NCI-H1092 (cell line): ENCODE measurements at places on chromosomes 7 and 10.

GRCh38 chr7:36726806-36727503, 2.7 kb upstream of the AOAH start:
- DNase-seq: no peak

DNA sequence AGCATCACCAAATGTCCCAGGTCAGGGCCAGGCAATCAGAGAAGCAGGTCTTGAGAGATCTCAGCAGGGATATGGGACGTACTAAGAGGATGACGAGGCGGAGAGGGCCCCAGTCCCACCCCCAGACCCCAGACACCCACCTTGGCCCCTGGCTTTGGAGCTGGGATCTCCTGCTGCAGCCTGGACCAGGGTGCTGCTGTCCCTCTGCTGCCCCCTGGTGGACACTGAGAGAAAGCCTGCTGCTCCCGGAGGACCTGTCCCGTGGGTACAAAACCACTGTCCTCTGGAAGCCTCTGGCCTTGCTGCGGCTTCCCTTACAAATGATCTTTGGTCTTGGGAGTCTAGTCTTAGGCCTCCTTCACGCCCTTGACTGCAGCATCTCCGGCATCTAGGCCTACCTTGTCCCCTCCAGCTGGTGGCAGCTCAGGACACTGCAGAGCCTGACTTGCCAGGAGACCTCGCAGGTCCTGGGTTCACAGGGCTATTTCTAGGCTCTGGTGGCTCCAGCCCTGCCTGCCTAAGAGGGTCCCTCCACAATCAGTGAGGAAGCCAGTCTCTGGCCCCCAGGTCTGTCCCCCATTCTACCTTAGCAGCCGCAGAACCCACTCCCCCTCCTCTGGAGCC, 97.1 kb downstream of the RGS10 start:
- DNase-seq: peak; percentile 34

DNA sequence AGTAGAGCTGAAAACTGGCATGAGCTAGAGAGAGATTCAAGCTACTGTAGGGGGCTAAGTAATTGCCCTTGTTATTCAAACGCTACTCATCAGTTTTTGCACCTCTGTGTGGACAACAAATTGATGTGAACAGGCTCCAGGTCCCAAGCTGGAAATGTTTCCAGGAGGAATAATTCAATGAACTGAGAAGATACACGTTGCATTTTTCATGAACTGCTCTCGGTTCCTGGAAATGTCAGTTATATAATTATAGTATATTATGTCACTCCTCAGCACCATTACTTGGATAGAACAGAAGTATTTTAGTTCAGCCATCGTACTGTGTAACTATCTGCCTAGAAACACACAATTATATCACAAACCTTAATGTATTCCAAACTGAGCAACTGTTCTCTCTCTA, 65.9 kb upstream of the A1CF start:
- no peak for DNase-seq

- DNase-seq: no peak
These were observed 116.7 kb downstream of the TCF7L2 start for GRCh38 chr10:113066561-113067312.

- no peak for DNase-seq
These were observed 70.0 kb upstream of the PAPSS2 start for GRCh38 chr10:87589645-87590051.

- DNase-seq: peak; percentile 30
These were observed 141.3 kb upstream of the KLF14 start for GRCh38 chr7:130875265-130875741.

DNA sequence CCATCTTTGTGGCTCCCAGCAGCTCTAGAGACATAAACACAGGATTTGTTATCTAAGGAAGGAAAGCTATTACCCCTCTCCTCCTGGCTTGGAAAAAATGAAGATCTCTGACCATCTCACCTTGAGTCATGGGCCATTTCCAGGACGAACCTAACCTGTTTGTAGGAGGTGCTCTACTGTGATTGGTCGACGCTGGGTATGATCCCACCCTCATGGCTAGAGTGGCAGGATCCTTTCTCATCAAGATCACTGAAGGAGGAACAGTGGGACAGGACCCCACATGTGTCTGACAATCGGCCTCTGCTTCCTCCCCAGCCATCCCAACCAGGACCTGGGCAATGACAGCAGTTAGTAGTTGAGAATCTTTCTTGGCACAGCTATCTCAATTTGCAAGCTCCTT, 144.1 kb downstream of the EMX2 start:
- DNase-seq: no peak

DNA sequence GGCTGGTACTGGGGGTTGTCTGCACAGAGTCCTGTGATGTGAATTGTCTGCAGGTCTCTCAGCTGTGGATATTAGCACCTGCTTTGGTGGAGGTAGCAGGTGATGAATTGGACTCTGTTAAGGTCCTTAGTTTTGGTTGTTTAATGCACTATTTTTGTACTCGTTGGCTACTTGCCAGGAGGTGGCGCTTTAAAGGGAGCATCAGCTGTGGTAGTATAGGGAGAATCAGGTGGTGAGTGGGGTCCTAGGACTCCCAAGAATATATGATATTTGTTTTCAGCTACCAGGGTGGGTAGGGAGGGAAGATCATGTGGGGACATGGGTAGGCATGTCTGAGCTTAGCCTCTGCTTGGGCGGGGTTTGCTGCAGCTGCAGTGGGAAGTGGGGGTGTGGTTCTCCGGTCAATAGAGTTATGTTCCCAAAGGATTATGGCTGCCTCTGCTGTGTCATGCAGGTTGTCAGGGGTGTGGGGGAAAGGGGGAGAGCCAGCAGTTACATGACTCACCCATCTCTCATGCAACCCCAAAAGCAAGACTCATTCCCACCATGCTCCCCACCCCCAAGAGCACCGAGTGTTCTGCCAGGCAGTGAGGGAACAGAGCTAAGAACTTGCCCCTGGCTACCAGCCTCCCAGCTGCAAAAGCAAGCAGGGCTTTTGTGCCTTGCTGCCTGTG, 53.7 kb upstream of the ZNF273 start:
- no peak for DNase-seq

DNA sequence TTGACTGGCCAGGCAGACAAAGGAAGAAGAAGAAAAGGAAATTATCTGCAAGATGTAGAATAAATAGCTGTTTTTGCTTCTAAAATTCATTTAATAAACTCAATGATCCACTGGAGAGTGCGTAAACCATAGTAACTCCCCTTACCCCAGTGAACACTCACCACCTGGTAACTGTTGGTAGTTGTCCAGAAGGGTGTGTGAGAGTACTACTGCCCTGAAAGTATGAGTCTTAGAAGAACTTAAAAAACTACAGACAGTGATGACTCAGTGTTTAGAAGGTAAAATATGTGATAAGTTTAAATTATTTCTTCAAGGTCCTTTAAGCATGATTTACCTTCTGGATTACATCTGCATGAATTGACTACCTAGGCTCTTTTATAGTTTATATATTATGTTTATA, 53.0 kb upstream of the SEMA3A start:
- no peak for DNase-seq

DNA sequence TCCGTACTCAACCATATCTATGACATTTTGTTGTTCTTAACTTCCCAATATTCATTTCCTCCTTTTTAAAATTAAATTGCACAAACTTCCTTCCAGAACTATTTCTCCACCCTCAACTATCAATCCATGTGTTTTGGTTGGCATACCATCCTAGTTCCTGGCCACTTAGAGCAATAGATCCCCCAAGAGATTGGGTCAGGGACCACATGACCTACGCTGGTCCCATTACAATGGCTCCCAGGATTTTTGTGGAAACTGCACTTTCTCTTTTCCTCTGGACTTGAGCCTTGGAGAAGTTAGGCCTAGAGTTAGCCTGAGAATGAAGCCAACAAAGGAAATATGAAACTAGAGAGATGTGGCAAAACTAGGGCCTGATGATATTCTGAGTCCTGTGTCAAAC, 55.7 kb upstream of the CASD1 start:
- DNase-seq: no peak

DNA sequence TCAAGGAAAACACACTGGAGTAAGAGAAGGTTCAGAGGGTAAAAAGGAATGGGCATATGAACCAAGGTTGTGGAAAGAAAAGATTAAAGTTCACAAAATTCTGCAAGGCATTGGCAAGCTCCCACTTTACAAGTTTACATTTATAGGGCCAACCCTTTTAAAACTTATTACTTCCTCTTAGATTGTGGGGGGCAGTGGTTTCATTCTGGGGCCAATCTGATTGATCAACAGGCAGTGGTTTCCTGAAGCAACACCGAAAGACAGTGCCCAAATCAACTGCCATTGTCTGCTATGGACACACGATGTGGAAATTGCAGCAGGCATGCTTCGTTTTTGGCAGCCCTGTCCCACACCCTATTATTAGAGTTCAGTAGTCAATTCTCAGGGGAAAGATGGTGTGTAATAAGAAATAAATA, 154.0 kb downstream of the SGMS1 start:
- no peak for DNase-seq

DNA sequence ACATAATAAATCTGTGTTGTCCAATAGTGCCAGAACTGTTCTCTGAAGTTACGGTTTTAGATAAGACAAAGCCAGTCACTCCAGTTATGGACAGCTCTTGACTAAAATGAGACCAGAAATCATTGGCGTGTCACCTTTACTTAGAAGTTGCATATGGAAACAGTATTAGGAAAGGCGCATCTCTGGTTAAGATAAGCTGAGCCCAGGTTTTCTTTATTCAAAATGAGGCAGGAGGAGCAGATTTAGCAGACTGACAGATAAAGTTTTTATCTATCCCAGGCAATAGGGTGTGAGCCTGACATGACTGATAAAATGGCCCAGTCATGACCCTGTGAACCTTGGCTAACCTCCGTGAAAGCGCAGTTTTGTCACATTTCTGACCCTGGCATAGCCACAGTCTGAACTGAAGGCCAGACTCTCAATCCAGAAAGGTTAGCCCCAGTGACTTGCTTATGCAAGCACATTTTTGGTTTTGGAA, 4.2 kb downstream of the CYP26A1 start:
- DNase-seq: no peak

GRCh38 chr10:128781637-128782036, 655.4 kb upstream of the MKI67 start:
- no peak for DNase-seq

- DNase-seq: no peak
These were observed 6.0 kb upstream of the GNB2 start for GRCh38 chr7:100667331-100668068.

- no peak for DNase-seq
These were observed at the start of gene ADAMTS14 for GRCh38 chr10:70672165-70673042. ADAMTS14 (plus strand) TSS chr10:70672506; CDS start chr10:70672803, 297 bp downstream.

- no peak for DNase-seq
These were observed 22.8 kb downstream of the SGMS1 start for GRCh38 chr10:50600831-50601477.

DNA sequence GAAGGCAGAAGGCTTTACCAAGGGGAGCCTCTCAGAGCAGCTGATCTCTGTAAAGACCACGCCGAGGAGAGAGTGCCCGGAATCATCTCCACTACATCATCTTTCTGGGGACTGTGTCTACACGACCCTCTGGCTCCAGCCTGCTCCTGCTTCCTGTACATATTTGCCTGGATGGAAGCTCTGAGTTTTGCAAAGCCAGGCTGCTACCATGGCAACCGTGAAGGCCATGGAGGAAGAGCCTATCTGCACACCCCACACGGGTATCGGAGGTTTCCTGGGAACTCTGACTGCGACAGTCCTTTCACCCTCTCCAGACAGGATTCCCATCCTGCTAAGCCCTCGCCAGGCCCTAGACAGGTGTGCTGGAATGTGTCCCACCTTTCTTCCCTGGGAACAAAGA, 83.4 kb upstream of the TNRC18 start:
- DNase-seq: no peak

DNA sequence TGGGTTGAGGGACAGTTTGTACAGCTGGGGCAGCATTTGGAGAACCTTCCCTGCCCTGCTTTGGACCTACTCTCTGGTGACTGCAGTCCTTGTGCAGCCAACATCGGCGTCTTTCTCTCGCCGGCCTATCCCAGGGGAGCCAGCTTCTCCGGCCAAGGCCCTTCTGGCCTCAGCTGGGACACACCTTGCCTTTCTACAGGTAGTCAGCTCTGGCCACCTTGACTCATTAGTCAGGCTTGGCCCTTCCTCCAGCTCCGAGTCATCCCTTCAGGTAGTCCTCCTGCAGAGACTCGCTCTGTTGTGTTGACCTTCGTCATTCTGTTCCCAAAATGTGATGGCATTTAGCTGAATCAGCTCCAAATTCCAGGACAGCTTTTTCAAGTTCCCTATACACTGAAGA, 145.0 kb upstream of the CHST15 start:
- DNase-seq: no peak

- DNase-seq: no peak
These were observed 117.4 kb downstream of the TES start for GRCh38 chr7:116327752-116328151.

- DNase-seq: no peak
These were observed 406.3 kb upstream of the KLF6 start for GRCh38 chr10:4191354-4191753.

DNA sequence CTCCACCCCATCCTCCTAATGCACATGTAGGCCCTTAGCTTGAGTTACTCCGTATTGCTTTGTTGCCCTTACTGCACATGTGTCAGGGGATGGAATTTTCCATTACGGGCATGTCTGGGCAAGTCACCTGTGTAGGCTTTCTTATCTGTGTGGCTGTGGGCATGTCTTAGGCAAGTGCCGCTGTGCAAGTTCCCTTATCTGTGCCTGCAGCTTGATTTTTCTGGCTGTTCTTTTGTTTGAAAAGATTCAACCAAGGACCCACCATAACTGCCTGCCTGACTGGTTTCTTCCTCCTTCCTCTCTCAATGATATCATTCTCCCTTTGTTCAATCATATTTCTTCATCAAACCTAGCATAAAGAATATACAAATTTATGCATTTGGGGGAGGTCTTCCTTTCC, 88.5 kb downstream of the AKR1D1 start:
- no peak for DNase-seq

GRCh38 chr7:83053965-83054364, 108.7 kb downstream of the PCLO start:
- no peak for DNase-seq

DNA sequence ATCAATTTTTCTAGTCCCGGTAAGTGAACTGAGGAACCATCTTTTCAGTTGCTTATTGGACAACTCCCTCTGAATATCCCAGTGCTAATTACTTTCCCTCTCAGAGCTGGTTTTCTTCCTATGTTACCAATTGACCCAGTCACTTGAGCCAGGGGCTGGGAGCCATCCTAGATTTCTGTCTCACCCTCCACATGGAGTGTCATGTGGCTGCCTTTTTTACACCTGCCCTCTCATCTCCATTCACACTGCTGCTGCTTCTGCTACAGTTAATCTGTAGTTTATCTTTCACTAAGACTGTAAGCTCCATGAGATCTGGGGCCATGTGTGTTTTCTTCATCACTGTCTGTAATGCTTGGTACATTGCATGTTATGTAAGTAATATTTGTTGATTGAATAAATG, 35.8 kb downstream of the VCL start:
- DNase-seq: no peak

DNA sequence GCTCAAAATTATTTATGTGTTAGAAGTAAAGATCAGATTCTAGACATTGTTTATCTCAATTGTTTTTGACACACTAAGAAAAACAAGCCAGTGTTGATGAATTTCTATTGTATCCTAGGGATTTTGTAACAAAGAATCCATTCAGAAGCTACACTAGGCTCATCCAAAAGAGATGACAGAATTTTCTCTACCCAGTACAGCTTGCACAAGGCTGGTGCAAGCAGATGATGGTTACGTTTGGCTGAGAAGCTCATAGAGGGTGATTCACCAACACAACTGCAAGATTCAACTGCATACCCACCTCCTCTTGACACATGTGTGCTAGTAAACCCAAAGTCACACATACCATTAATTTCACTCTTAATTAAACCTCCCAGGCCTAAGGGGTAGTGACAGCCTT, 20.8 kb downstream of the GRM3 start:
- no peak for DNase-seq
